ENCODE measurements at places on chromosomes 7 and 10.

GRCh38 chr7:104653825-104654401 is 325.5 kb downstream of the LHFPL3 start:
- H3K4me3 ChIP-seq, result no peak overlapping the region
- DNase-seq, result no peak
- no peaks in the 10 kb centered on the region for H3K4me1 ChIP-seq
- no peaks in the 10 kb centered on the region for H3K36me3 ChIP-seq
- H3K27me3 ChIP-seq, result peaks cover 12% of the 10 kb centered on the region
- H3K27ac ChIP-seq, result no peak overlapping the region

GRCh38 chr7:69677054-69677852 is 79.0 kb downstream of the AUTS2 start:
- peaks cover 4% of the 10 kb centered on the region for H3K4me1 ChIP-seq
- H3K27ac ChIP-seq, result no peak overlapping the region
- peak; percentile 33 for DNase-seq
- no peak overlapping the region for H3K4me3 ChIP-seq
- H3K27me3 ChIP-seq, result no peaks in the 10 kb centered on the region

GRCh38 chr7:1121476-1121875 is 33.6 kb downstream of the GPER1 start:
- DNase-seq, result no peak
- H3K4me1 ChIP-seq, result peaks cover 4% of the 10 kb centered on the region
- H3K36me3 ChIP-seq, result peaks cover 10% of the 10 kb centered on the region
- no peak overlapping the region for H3K27ac ChIP-seq

DNA sequence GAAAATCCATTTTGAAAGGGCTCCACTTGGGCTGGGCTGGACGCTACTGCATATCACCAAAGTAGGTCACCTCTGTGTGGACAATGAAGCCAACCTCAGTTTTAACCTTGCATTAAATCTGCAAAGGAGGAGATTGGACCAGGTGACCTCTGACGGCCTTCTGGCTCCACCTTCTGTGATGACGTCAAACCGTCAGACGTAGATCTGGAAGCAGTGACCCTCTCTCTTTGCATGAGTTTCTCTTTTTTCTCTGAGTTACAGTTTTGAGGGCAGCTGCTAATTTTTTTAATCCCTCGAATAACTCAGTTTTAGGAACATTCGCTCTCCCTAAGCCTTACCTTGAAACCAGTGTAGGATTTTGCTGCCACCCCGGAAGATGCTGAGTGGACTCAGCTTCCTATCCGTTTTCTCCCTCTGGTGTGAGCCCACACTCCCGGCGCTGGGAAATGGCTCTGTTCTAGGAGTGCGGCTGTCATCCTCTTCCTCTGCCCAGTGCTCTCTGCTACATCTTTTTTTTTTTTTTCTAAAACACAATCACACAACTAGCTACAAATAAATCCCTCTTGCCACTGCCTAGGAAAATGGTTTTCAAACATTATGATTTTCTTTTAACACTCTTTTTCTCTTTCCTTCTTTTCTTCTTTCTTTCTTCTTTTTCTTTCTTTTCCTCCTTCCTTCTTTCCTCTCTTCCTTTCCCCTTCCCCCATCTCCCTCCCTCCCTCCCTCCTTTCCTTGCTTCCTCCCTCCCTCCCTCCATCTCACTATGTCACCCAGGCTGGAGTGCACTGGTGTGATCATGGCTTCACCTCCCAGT is 27.7 kb upstream of the NMT2 start:
- peaks cover 3% of the 10 kb centered on the region for H3K4me1 ChIP-seq
- peaks cover 23% of the 10 kb centered on the region for H3K27me3 ChIP-seq
- H3K36me3 ChIP-seq, result no peaks in the 10 kb centered on the region
- H3K27ac ChIP-seq, result no peak overlapping the region
- no peak for DNase-seq
- H3K4me3 ChIP-seq, result no peak overlapping the region

DNA sequence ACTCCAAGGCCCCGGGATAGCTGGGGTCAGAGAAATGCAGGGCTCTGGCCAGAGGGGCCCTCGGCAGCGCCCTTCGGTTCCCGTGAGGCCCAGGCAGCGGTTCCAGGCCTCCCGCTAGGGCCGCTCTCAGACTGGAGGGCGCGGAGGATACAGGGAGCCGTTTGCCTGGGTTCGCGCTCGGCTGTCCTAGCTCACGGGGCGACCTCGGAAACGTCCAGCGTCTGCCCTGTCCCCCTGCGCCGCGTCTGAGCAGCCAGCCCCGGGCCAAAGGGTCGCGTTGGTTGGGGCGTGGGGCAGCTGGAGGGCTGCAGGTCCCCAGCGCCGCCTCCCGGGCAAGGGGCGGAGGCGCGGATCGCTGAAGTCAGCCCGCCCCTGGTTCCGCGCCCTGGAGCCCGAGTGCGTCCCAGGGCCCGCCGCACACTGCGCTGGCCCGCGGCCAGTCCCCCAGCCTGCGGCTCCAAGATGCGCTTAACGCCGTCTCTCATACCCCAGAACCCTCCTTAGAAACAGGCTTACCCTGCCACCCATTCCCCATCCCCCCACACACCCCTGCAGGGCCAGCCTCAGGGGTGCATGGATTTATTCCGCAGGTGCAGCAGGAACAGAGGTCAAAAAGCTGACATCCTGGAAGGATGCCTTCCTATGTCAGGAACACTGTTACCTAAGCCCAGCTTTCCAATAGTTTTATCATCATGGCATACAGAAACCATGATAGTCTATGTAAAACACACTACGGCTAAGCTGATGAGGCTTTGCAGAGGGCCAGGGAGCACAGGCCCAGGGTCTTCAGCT is 22.1 kb upstream of the OPN4 start:
- H3K27me3 ChIP-seq, result peaks cover 46% of the 10 kb centered on the region
- H3K36me3 ChIP-seq, result no peaks in the 10 kb centered on the region
- no peak overlapping the region for H3K27ac ChIP-seq
- DNase-seq, result peak; percentile 61
- no peak overlapping the region for H3K4me3 ChIP-seq
- peaks cover 7% of the 10 kb centered on the region for H3K4me1 ChIP-seq

DNA sequence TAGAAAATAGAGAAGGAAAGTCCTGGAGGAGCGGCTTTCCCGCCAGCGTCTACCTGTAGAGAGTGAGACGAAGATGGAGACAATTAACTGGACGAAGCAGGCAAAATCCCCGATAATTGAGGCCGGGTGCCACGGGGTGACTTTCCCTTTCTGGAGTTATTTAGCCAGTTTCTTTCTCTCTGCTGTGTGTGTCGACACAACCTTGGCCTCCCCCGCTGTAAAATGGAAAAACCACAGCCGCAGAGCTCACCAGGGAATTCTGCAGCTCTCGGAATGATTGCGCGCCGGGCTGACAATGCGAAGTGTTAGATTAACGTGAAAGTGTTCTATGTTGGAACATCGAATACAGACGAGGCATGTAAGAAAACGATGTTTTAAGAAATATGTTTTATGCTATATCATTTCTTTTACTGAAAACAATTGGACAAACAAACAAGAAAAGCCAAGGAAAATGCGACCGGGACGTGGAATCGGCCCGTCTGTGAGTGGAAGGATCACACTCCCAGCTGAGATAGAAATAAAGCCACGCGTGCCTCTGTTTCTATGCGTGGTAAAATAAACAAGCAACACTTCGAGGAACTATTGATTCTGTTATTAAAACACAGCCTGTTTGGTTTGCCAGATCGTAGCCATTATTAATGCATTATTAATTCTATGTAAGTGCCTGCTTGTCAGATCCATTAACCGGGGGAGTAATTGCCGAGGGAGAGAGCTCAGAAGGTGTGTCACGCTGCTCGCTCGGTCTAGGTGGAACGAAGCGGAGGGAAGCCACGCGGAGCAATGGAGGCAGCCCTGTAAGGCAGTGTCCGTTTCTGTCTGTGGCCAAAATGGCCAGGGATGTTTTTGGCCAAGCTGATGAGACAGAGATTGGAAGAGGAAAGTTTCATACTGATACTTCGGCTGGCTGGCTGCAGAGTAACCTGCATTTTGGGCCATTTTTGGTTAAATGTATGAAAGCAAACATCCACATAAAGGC is 129.4 kb downstream of the DNAJB6 start:
- H3K27me3 ChIP-seq, result peaks cover 3% of the 10 kb centered on the region
- DNase-seq, result no peak
- no peak overlapping the region for H3K27ac ChIP-seq
